ENCODE measurements at places on chromosomes 4 and X.

- no peak for DNase-seq
Measured at GRCh38 chr4:27350161-27350560, 489.5 kb downstream of the STIM2 start.

GRCh38 chr4:79918292-79918691 is 154.7 kb downstream of the ANTXR2 start:
- DNase-seq, result no peak

DNA sequence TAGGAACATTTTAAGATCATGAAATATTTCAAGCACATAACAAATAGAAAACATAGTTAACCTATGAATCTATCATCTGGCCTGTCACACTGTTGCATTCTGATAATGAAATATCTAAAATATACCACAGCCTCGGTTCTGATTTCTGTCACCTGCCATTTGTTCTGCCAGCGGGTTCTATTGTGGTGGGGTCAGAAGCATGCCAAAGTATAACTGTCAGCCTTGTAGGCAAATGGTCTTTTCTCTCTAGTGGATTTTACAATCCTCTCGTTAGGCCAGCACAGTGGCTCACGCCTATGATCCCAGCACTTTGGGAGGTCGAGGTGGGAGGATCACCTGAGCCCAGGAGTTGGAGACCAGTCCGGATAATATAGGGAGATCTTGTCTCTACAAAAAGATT is 47.9 kb downstream of the HTRA3 start:
- no peak for DNase-seq

DNA sequence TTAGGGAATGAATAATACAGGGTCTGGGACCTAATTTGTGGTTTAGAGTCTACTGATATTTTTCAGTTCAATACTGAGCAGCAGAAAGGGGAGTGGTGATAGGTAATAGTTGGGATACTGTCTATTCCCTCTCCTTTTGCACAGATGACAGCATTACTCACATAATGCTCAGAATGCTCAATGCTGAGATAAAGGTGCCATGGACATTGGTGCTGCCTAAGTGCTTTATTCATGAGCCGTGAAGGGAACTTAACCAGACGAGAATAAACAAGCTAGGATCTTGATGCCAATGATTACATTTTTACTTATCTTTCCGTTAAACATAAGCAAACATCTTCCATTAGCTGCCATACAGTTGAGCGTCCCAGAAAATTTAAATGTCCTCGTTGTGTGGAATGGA is 75.6 kb downstream of the STK32B start:
- no peak for DNase-seq

DNA sequence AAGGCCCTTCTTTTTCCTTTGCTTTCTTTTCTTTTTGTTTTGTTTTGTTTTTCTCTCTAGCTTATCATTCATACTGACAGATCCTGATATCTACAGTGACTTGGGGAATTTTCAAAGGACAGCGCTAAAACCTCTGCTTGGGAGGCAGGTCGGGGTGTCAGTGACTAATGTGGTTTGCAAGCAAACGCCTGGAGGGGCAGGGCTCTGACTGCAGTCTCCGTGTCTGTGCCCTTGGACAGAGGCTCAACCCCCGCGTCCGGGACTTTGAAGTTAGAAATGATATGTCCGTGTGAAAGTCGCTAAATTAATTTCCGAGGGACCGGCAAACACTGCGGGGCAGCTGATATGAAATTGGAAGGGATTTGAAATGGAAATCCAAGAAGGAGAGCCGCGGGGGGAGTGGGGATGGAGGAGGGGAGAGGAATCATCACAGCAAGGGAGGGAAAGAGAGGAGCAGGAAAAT is 312.4 kb downstream of the DHRSX start:
- no peak for DNase-seq

- no peak for DNase-seq
Measured at GRCh38 chr4:70670332-70671014, 4.2 kb upstream of the JCHAIN start.

- peak; percentile 26 for DNase-seq
Measured at GRCh38 chrX:123962006-123962467, 531 bp downstream of the STAG2 start.

GRCh38 chrX:143648705-143649104 is 12.8 kb upstream of the SLITRK4 start:
- peak; percentile 27 for DNase-seq

DNA sequence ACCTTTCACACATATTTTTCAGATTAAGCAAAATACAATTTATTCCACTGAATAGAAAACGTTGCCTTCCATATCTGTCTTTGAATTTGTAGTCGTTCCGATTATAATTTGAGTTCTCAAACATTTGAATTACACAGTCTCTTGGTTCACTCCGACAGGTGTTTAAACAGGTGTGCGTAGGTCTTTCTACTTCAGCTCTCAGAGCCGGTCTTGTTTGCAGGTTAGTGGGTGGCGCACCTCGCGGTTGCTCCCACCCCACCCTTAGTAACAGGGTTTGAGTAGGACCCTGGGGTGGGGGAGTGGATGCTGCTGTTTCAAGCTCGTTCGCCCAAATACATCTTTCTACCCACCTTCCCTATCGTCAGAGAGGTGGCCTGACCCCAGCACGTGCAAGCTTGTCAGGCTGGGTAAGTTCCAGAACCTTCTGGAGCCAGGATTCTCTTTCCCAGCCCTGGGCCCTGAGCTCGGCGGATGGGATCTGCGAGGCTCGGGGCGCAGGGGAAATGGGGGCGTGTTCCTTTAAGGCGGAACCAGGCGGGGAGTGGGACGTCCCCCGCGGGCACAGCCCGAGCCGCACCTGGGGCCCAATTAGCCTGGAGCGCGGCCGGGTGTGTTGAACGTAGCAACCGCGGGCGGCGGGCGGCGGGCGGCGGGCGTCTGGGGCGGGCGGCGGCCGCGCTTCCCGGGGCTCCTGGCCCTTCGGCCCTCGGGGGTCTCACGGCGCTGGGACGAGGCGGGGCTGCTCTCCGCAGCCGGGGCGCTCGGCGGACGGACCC is at the start of gene FAM149A:
Gene FAM149A (plus strand): TSS at position 591 of the 776 bp plus-strand sequence.
- no peak for DNase-seq

- DNase-seq, result no peak
Measured at GRCh38 chr4:31362756-31363155, 642.6 kb downstream of the PCDH7 start.

DNA sequence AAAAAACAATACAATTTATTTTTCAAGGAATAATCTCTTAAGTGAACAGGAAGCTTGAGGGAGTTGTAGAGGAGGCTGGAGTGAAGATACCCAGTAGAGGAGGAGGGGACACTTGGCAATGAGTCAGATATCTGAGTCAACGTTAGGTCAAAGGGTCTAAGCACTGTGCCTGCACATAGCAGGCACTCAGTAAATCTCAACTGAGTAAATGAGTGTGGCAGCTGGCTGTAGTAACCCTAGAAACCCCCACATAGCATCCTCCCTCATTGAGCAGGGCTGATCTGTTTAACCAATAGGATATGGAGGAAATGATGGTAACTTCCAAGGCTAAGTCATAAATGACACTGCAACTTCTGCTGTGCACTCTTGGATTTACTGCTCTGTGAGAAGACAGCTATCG is 186.0 kb upstream of the FAM241A start:
- peak; percentile 19 for DNase-seq

DNA sequence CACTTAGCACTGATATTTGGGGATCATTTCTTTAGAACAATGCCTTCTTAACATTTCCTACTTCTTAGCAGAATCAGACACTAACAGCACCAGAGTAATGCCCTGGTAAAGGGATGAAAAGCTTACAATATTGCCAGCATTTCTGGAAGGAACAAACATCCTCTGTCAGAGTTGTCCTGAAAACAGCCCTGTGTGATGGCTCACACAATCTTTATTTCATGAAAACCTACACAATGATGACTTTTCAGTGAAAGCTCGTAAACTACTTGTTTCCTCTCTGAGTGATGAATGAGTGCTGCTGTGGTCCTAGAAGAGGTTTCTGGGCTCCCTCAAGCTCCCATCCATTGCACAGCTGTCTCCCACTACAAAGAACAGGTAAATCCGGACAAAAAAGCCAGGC is 52.8 kb downstream of the GPC4 start:
- DNase-seq, result no peak

DNA sequence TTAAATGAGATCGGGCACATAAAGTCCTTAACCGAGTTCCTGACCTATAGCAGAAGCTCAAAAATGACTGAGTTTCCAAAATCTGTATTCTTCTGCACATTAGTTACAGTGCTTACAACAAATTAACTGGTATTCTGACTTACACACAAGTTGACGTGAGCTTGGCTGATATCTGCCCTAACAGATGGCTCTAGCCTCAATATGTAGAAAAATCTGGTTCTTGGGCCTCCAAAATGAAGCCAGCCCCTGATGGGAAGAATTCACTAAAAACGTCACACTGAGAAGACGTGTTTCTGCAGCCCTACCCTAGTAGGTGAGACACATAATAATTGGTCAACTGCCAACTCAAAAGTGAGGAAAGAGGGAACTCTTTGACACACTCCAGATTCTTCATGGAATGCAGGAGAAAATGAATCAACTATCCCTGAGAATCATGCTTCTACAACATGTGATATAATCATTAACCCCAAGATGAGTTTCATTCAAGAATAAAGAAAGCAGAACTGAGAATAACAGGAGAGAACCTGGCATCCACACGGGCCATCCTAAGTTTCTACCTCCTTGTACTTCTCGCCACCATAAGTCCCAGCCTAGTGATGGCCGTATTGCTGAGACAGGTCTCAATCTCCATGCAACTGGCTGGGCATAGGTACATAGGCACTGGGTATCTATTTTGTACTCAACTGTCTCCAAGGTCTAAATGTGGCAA is 8.2 kb downstream of the STX18 start:
- DNase-seq, result no peak

GRCh38 chr4:54384563-54384962 is 155.5 kb downstream of the PDGFRA start:
- DNase-seq, result no peak

DNA sequence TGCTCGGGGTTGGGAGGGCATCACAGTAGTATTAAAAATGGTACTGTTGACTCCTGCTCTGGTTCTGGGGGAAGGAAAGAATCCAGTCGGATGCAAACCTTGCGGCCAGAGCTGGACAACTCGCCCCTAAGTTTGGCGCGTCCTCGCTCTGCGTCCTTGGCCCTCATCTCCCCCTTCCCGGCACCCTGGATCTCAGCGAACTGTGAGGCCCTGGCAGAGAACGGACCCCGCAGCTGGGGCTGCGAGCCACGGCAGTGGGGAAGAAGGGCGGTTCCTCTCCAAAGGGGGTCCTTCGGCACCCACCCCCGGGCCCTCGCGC is 14.0 kb downstream of the ARHGEF6 start:
- DNase-seq, result no peak

- no peak for DNase-seq
Measured at GRCh38 chr4:113733685-113734084, 27.9 kb downstream of the CAMK2D start.

DNA sequence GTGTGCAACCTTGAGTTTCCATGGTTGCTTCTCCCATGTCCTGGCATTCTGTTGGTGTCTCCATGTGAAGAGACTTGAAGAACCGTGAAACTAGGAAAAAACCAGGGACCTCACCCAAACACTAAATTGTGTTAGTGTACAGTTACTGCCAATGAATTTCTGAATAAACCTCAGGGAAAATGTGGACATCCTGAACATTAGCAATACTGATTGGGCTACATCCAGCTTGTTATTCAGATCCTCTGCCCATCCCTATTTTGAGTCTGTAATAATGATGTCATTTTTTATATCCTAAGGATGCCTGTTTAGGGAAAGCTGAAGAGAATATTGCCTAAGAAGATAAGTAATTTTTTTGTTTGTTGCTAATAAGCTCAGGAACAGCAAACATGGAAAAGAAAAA is 262.7 kb downstream of the TMA16 start:
- DNase-seq, result no peak

DNA sequence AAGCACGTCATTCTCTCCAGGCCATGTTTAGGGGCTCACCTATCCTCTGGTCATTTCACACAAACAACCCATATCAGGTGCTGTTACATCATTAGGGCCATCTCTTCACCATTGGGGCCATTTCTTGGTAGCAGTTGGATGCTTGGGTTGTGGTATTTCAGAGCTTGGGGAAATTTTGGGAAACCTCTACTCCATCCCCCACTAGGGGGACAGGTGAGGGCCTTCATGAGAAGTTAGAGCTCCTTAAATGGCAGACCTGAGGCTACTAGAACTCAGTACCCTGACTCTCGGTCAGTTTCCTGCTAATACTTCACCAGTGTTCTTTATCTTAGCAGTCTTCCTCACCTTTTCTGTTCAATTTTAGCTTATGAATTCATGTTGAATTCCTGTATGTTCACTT is 50.2 kb downstream of the ZNF827 start:
- DNase-seq, result no peak

GRCh38 chr4:53195815-53196661 is 169.8 kb downstream of the SCFD2 start:
- no peak for DNase-seq

- DNase-seq, result no peak
Measured at GRCh38 chr4:74840936-74841509, 46.7 kb upstream of the BTC start.

DNA sequence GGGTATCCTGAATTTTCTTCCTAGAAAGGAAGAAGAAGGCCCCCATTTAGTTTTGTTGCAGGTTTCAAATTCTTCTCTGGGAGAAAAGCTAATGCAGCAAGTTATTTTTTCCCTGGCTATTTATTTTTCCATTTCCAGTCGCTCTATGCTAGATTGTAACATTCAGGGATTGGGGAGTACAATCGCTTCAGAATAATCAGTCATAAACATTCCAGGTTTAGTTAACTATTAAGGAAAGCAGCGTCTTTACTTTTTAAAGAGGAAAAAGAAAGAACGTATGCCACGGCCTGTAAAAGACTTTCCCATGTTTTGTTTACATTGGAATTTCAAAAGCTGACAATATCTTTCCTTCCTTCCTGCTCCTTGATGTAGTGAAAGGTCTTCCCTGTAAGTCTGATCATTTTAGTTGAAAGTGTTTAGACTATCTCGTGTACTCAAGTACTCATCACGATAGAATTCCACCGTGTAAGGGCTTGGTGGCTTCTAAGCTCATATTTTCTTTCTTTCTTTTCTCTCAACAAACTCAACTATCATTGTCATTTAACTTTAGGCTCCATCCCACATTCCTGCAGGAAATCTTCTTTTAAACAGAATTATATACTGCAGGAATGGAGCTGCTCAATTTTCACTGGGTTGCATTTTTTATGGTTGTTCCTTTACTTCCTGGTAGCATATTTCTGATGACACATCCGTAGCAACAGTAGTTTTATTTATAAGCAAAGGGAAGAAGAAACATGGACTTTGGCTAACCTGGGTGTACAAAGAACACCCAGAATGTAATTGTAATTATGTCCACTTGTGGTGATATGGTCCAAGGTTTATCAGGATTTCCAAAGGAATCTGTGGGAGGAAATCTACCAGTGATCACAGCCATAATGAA is 213.1 kb upstream of the FAT1 start:
- DNase-seq, result no peak

GRCh38 chr4:98482847-98483806 is 175.3 kb downstream of the TSPAN5 start:
- DNase-seq, result no peak

Measured in CD14-positive monocyte (primary cell).